Activated CD4-positive, alpha-beta T cell treated with anti-CD3 and anti-CD28 coated beads, Interleukin-2, amount 50 U/mL, for 1 hour (primary cell): ENCODE measurements at places on chromosomes 3 and 15.

GRCh38 chr3:5390221-5390620 lies 202.7 kb downstream of the EDEM1 start:
- no peak for DNase-seq

- DNase-seq: no peak
Measured at GRCh38 chr15:64865126-64865997, 23.6 kb downstream of the PLEKHO2 start.

DNA sequence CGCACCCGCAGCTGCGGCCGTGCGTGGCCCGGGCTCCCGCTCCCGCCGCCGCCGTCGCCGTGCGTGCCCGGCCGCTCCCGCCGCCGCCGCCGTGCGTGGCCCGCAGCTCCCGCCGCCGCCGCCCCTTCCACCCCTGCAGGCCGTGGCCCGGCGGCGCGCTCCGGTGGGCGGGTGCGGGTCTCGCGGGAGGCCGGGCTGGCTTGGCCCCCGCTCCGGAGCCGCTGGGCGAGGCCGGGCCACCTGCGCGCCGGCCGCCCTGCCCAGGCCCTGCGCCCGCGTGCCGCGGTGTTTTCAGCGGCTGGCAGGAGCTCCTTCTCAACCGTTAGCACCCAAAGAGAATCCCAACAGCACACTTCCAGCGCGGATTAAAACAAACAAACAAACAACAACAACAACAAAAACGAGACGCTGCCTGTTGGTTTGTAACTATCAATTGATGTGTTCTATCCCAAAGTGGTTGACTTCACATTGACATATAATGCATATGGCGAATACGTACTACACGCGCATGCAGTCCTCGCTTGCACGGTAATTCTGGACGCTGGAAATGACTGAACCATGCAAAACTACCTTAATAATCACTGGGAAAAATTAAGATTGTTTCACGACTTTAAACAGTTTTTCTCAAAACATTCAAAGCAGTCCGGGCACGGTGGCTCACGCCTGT lies 113.7 kb upstream of the GOLGA8J start:
- no peak for DNase-seq

DNA sequence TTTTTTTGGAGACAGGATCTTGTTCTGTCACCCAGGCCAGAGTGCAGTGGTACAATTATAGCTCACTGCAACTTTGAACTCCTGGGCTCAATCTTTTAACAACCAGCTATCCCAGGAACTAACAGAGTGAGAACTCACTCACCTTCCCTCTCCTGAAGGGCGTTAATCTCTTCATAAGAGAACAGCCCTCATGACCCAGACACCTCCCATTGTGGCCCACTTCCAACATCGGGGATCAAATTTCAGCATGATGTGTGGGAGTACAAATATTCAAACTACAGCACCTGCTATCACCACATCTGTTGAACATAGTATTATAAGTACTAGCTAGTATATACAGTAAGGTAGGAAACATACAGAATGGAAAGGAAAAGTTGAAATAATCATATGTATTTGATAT lies 132.5 kb downstream of the DOCK3 start:
- DNase-seq: no peak

DNA sequence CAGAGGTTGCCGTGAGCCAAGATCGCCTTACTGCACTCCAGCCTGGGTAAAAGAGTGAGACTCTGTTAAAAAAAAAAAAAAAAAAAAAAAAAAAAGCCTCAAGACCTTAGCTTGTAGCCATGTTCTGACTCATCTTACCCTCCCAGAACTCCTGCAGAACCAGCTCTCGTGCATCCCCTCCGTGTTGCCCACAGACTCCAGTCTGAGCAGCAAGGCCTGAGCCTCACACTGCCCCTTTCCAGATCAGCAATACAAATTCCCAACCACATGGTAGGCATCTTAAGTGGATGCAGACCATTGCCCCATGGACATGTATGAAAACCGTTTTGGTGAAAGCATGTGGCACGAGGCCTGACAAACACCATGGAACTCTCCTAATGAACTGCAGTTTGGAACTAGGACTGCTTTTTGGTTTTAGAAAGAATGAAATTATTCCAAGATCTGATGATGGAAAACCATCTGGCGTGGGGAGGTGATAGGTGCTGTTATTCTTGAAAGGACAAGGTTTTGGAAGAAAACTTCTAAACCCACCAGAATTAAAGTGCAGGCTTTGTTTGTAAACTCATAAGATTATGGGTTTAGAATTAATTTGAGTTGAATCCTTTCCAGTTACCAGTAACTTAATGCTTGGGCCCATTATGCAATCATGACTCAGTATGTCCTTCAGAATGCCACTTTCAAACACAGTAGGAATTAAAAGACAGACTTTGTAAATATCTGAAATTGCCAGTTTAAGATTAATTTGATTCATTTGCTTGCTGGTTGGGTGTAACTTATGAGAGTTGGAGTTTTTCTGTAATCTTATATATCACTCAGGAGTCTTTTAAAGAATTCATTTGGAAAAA lies 163.7 kb upstream of the LRTM1 start:
- no peak for DNase-seq

- no peak for DNase-seq
Measured at GRCh38 chr3:24963762-24964625, 464.1 kb upstream of the RARB start.

DNA sequence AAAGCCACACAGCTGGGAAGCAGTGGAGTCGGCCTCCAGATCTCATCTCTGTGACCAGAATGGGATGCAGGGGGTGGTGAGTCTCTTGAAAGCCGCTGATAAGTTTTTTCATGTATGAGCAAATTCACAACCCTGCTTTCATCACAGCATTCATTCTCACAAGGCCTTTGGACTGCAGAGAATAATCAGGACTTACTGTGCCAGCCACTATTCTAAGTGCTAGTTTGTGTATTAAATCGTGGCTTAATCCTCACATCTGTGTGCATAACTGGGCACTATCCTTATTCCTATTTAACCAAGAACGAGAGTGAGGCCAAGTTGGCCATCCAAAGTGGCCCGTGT lies 64.2 kb upstream of the POLG start:
- no peak for DNase-seq

DNA sequence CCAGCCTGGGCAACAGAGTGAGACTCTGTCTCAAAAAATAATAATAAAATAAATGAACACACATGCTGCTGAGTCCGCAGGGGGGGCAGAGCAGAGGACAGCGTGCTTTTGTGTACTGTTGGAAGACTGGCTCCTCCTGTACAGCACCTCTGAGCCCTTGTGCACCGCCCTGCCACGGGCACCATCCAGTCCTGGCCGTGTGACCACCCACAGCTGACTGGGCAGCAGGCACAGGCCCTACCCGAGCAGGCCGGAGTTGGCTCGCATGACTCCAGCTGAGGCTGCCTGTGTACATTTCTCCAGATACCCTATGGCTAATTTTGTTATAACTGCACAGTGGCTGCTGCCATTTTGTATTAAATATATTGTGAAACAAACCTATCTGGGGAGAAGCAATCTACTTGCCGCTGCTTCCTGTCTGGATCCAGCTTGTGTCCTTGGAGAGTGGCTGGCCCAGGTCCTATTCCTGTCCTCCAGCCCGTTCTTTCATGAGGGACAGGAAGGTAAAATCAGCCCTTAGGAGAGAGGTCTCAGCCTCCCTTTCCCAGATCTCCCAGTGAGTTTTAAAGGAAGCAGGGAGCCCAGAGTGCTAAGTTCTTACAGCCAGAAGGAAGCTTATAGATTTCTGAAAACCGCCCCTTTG lies 14.6 kb downstream of the IVD start:
- no peak for DNase-seq
